Mesothelial cell of epicardium (in vitro differentiated cells): ENCODE measurements at places on chromosomes 4 and X. TPM values are rescaled to one million over a fixed set of nuclear protein-coding genes. Genes with fewer than 3 reads are reported as not detected.

C4orf33 gene
- total RNA-seq = 11.3 to 14.4 TPM (median 12.2 TPM) in 3 replicates

PPP1R2C gene
- total RNA-seq = not detected in 3 replicates

GRCh38 chr4:48137846-48138245, 3.8 kb upstream of the TXK start:
- H3K4me3 ChIP-seq = no peak overlapping the region
- DNase-seq = no peak
- H3K27ac ChIP-seq = no peak overlapping the region
- H3K27me3 ChIP-seq = no peaks in the 10 kb centered on the region
- H3K36me3 ChIP-seq = peaks cover 21% of the 10 kb centered on the region

DNA sequence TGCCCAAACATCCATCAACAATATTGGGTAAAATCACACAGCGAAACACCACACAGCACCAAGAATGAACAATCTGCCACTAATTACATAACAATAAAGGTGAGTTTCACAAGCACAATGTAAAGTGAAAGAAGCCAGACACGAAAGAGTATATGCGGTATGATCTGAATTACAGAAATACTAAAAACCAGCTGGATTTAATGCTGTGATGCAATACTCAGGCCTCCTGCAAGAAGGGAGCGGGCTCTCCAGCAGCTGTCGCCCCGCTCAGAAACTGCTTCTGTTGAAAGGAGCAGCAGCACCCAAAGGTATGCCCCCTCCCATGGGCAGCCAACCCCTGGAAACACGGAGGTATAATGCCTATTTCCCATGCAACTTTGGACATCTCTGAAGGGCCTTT, 77.0 kb downstream of the PAPSS1 start:
- no peak overlapping the region for H3K4me3 ChIP-seq
- H3K27ac ChIP-seq = no peak overlapping the region
- no peak for DNase-seq
- H3K36me3 ChIP-seq = peaks cover 27% of the 10 kb centered on the region
- H3K4me1 ChIP-seq = peaks cover 4% of the 10 kb centered on the region
- no peaks in the 10 kb centered on the region for H3K27me3 ChIP-seq

DNA sequence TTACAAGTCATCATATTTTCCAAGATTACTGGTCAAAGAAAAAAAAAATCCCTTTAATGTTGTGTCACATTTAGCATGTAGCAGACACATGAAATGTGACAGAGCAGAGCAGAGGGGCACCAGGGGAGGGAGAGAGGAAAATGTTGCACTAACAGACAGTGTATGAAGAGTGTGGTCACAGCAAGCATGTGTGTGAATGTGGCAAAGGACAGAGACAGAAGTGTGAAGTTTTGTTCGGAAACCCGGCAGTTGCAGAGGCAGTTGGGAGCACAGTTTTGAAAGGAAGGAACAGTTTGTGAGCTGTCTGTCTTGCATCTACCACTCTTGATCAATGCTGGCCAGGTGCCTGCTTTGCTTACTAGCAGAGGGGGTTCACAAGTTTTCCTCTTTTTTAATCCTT, 83.9 kb upstream of the MAP3K15 start:
- H3K27me3 ChIP-seq = no peaks in the 10 kb centered on the region
- H3K36me3 ChIP-seq = peaks cover 20% of the 10 kb centered on the region
- no peak overlapping the region for H3K27ac ChIP-seq
- H3K4me3 ChIP-seq = no peak overlapping the region
- DNase-seq = no peak

- no peak overlapping the region for H3K27ac ChIP-seq
- H3K27me3 ChIP-seq = peaks cover 2% of the 10 kb centered on the region
- DNase-seq = no peak
- no peaks in the 10 kb centered on the region for H3K36me3 ChIP-seq
- no peak overlapping the region for H3K4me3 ChIP-seq
These were observed 52.0 kb upstream of the CCDC160 start for GRCh38 chrX:134184936-134185335.

- H3K4me3 ChIP-seq = no peak overlapping the region
- H3K4me1 ChIP-seq = peaks cover 19% of the 10 kb centered on the region
- H3K27ac ChIP-seq = peak overlapping the region; percentile 26
- H3K36me3 ChIP-seq = peaks cover 24% of the 10 kb centered on the region
- no peak for DNase-seq
These were observed 17.3 kb upstream of the NDUFC1 start for GRCh38 chr4:139319571-139319970.

DNA sequence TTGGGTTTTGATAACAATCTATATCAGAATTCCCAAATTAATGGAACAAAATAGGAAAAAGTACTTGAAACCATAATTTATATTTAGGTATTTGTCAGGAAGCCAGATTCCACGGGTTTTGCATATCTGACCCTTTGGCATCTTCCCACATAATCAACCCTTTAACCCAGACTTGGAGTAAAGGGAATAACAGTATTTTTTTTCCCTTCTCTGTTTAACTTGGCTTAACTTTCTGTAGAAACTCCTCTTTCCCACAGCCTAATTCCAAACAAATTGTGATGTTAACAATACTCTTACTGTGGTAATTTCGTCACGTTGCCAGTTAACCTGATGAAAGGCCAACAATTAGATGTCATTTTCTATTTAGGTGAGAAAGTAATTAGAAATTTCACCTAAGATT, 49.4 kb upstream of the GUCY1A1 start:
- no peaks in the 10 kb centered on the region for H3K36me3 ChIP-seq
- DNase-seq = no peak
- no peak overlapping the region for H3K27ac ChIP-seq
- H3K4me3 ChIP-seq = no peak overlapping the region
- H3K4me1 ChIP-seq = peaks cover 28% of the 10 kb centered on the region
